ENCODE measurements at places on chromosomes 1 and 21.

DNA sequence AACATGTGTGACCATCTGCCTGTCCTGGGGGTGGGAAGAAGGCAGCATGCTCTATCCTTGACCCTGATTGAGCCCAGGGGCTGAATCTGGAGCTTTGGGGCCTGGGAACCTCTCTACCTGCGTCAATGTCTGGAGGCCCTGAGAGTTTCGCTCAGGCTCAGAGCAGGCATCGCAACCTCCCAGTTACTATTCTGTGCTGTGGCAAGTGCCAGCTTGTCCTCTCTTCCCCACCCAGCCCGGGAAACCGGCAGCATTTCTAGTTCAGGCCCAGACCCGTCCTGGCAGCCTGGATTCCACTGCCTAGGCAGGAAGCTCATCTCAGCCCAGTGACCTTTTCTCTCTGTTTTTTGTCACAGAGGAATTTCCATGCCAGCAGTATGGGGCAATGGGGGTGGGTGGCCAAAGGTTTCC, 10.0 kb upstream of the IRF6 start:
- no peaks in the 10 kb centered on the region for H3K36me3 ChIP-seq
- peak overlapping the region; percentile 81 for H3K27ac ChIP-seq
- no peak for DNase-seq
- no peaks in the 10 kb centered on the region for H3K27me3 ChIP-seq
- H3K4me1 ChIP-seq: no peaks in the 10 kb centered on the region
- H3K4me3 ChIP-seq: no peak overlapping the region

- H3K4me3 ChIP-seq: no peak overlapping the region
- H3K27me3 ChIP-seq: no peaks in the 10 kb centered on the region
- no peaks in the 10 kb centered on the region for H3K36me3 ChIP-seq
These were observed 41.8 kb downstream of the MRPS6 start for GRCh38 chr21:34115160-34115559.

- H3K27ac ChIP-seq: no peak overlapping the region
- no peak overlapping the region for H3K4me3 ChIP-seq
- DNase-seq: no peak
- no peaks in the 10 kb centered on the region for H3K36me3 ChIP-seq
- no peaks in the 10 kb centered on the region for H3K27me3 ChIP-seq
- no peaks in the 10 kb centered on the region for H3K4me1 ChIP-seq
These were observed 83.6 kb downstream of the CLIC4 start for GRCh38 chr1:24828887-24829192.

- no peak for DNase-seq
- no peak overlapping the region for H3K27ac ChIP-seq
- no peaks in the 10 kb centered on the region for H3K36me3 ChIP-seq
- no peak overlapping the region for H3K4me3 ChIP-seq
- no peaks in the 10 kb centered on the region for H3K27me3 ChIP-seq
These were observed 79.4 kb upstream of the PPP2R5A start for GRCh38 chr1:212205843-212206242.

All from breast epithelium (tissue), 4 donors.